ENCODE measurements at places on chromosomes 5 and 9. TPM values are rescaled to one million over a fixed set of nuclear protein-coding genes. Genes with fewer than 3 reads are reported as not detected.

Gene SLC6A19
- not detected for total RNA-seq

Gene CDH9
- not detected for total RNA-seq

Gene SPATA31C1
- not detected for total RNA-seq

Gene SPINK5
- total RNA-seq, result 0.51 TPM

Gene GMCL2
- total RNA-seq, result not detected

Gene PCDHA4
- 0.66 TPM for total RNA-seq

All from subcutaneous adipose tissue (tissue), 4 donors.